ENCODE measurements at places on chromosomes 1 and 21. TPM values are rescaled to one million over a fixed set of nuclear protein-coding genes. Genes with fewer than 3 reads are reported as not detected.

GRCh38 chr1:87719658-87720057, 391.0 kb downstream of the LMO4 start:
- DNase-seq = no peak

DNA sequence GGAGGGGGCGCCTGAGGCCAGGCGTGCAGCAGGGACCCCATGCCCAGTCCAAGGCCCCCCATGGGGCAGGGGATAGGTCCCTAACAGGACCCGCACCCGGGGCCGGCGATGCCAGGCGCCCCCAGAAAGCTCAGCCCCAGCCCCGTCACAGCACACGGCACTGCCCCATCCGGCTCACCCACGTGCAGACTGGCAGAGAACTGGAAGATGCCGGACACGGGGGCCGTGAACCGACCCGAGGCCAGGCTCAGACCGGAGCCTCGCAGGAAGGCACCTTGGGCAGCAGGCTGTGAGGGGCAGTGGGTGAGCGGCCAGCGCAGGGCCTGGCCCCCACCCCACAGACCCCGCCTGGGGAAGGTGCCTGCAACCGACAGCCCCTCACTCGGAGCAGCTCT, 3.3 kb downstream of the C1QTNF12 start:
- DNase-seq = no peak

GRCh38 chr21:29005696-29006095, 13.0 kb upstream of the LTN1 start:
- DNase-seq = no peak

GRCh38 chr1:22101199-22101598, 41.7 kb downstream of the WNT4 start:
- no peak for DNase-seq

USH2A gene
- 1.3 TPM for total RNA-seq

DNA sequence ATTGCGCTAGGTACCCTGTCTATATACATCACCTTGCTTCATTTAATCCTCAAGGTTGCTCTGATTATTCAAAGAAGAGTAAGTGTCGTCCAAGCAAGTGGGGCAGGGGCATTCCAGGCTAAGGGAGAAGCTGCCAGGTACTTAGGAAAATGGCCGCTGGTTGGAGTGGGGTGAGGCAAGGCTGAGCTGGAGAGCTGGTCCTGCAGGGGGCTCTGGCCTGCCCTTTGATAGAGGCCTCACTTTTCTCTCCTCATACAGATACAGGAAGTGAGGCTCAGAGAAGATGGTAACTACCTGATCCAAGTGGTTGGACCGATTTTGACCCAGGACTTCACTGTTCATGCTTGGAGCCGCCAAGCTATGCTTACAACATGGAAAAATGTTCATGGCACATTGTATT, 86.9 kb upstream of the ZBTB40 start:
- no peak for DNase-seq

- no peak for DNase-seq
Measured at GRCh38 chr1:68429233-68429808, 20.4 kb downstream of the RPE65 start.

SLC6A17 gene
- not detected for total RNA-seq

OLIG2 gene
- not detected for total RNA-seq

GRCh38 chr1:177471244-177471643, 300.5 kb downstream of the BRINP2 start:
- DNase-seq = no peak

DNA sequence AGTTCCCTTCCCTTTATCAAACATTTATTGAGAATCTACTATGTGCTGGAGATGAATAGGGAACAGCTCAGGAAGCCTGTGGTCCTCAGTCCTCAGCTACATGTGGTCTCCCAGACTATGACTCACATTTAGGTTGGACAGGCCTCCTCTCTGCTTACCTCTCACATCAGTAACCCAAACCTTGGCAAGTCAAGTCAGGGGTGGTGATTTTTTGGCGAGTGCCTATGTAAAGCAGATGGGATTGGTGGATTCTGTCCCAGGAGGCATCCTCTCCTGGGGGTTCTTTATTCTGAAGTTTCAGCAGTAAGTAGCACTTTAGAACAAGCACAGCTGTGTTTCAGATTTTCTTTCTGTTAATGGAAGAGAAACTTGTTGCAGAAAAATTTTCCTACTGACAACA, 241.3 kb downstream of the PRDM2 start:
- no peak for DNase-seq

GRCh38 chr1:41348394-41348793, 12.8 kb upstream of the FOXO6 start:
- DNase-seq = no peak

DNA sequence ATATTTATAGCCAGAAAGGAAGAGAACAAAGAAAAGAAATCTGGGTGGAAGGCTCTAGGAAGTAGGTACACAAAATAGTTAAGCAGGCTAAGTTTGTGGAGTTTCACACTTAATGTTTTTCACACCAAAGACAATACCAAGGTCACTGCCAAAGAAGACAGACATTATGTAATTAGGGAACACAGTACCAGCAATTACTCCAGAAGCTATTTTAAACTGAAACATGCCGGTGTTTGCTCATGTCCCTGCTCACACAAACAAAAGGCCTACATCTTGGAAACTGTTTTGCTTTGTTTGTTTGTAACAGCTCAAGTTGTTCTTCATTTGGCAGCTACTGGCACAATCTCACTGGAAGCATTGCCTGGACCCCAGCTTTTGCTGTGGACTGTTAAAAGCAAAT, 88.5 kb upstream of the DAB1 start:
- no peak for DNase-seq

GRCh38 chr1:59985911-59986515, 59.4 kb upstream of the CYP2J2 start:
- DNase-seq = no peak

- no peak for DNase-seq
Measured at GRCh38 chr1:59243978-59244377, 52.9 kb upstream of the FGGY start.

PIK3R3 gene
- 22.6 TPM for total RNA-seq

DNA sequence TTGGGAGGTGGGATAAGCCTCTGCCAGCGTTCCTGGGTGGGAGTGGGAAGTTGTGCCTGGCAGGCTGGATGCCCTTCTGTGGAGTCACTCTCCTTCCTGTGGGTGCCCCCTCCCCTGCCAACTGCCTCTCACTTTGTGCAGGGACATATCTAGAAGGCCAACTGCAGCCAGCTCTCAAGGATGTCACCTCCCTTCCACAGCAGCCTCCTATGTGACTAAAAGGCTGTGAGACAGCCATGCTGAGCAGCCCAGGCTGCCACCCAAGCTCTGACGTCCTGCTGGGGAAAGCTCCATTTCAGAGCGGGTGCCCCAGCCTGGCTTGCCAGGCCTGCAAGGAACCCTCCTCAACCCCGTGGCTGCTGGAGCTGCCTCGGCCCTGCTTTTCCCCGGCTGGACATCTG, 19.6 kb upstream of the SLC26A9 start:
- no peak for DNase-seq

- DNase-seq = no peak
Measured at GRCh38 chr21:25637851-25638659, 1.0 kb upstream of the JAM2 start.

GRCh38 chr1:205037539-205037938, 5.5 kb upstream of the CNTN2 start:
- DNase-seq = no peak

DNA sequence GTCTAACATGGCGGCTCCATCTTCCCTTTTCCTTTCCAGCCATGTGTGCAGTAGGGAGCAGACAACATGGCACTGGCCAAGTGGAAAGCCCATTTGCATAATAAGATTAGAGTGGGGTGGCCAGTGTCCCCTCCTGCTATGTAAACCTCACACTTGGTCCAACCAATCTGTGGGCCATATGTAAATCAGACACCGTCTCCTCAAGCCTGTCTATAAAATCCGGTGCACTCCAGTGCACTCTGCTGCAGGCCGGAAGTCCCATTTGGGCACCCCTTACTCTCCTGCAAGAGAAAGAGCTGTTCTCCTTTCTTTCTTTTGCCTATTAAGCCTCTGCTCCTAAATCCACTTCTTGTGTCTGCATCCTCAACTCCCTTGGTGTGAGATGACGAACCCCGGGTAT, 44.1 kb downstream of the OLFML3 start:
- DNase-seq = no peak

GRCh38 chr1:199404191-199404590, 623.3 kb upstream of the NR5A2 start:
- no peak for DNase-seq

GRCh38 chr1:182702826-182703524, 18.6 kb upstream of the RGS8 start:
- no peak for DNase-seq

PRELP gene
- total RNA-seq = 27.1 TPM

DNA sequence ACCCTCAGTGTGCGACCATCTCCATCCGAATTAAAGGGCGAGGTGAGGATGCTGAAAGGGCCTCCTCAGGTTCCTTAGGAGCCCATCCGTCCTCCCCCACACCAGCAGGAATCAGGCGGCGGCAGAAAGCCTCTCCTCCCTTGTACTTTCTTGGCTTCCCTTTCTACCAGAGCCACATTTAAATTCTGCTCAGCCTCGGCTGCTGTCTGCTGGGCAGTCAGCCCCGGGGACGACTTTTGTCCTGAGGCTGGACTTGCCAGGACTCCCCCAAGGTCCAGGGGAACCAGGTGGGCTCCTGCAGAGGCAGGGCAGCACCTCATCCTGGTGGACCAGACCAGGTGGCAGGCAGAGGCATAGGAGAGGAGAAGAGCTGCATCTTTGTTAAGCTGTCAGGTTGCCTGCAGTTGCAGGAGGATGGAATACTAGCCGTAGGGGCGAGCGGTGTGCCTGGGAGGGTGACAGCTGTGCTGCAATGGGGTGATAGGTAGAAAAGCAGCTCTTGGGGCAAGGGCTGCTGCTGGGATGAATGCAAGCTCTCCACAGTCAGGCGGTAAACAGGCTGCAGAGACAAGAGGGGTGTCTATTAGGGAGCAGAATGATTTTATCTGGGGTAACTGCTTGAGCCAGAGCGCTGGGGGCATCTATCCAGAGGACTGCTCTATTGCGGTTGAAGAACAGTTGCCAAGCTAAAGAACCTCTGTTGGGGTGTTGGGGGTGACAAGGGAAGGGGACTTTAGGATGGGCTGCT, 46.2 kb upstream of the WASF2 start:
- no peak for DNase-seq

DNA sequence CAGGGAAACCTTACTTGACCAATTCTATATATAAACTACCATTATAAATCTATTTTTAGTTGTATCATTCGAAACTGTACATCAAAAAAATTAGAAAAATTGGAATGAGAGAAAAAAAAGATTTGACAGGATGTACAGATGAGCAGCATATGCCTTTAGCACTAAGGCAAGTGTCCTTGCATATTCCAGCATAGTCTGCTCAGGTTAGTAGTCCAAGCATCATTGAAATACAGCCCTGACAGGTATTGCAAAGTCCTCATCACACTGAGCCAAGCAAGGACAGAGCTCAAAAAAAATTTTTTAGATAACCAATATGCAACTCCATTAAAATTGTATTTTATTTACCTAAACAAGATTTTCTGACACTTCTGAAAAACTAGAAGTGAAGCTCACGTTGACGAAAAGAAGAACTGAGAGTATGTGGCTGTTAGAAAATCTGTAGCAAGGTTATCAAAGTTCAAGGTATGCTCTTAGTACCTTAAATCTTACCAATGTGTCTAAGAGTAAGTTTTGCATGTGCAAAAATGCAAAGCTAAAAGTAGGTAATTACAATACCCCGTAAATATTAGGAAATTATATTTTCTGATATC, 465.6 kb upstream of the ADGRL4 start:
- no peak for DNase-seq

DNA sequence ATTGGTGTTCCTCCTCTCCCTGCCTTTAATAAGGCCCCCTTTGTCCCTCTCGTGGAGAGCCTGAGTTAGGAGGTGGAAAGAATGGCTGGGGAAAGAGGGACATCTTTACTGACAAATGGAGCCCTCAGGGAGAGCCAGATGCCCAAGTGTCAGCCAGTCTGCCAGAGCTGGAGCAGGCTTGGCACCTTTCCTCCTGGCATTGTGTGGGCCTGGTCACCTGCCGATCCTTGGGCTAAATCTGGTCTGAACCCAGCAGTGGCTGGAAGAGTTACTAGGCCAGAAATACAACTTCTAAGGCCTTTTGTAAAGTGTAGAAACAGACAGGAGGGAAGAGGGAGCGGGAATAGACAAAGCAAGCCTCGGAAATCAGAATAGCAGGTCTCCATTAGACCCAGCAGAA, 24.9 kb downstream of the VANGL1 start:
- DNase-seq = no peak

DNA sequence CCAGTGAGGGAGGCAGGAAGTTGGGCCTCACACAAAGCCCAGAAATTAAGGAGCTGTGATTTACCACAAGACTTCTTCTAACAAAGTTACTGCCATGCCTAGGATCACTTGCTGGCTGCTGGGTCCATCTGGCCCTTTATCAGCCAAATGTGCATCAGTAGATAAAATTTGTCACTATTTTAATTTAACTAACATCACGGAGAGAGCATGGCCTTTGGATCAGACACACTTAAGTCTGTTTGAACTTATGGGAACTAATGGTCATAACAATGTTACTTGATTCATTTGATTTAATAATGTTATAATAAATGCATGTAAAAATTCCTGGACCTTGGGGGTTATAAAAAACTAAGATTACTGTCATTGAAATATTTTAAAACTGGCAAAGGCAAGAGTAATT, 67.2 kb upstream of the CCDC190 start:
- DNase-seq = no peak

CR1L gene
- total RNA-seq = not detected

CDC73 gene
- 48.6 TPM for total RNA-seq

LRP8 gene
- 1.2 TPM for total RNA-seq

APCS gene
- not detected for total RNA-seq

DNA sequence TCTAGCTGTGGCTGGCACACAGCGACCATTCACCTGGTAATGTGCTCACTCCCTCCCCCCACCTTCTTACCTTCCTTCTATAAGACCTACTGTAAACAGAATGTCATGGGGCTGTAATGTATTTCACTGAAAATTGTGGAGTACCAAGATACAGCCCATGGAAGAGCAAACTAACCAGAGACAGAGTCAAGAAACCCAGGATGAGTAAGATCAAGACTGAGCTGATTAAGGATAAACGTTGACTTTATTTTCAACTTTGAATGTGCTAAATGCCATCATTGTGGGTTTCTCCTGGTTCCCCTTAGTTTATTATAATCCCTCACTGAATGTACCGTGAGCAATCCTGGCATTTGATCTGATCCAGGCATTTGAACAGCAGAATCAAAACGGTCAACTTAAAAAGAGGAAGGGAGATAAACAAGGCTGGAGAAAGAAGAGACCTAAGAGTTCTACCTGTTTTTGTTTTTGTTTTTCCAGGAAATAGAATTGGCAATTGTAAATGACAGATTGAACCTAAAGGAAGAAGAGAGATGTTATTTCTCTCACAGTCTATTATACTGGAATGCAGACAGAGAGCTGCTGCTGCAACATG, 16.1 kb upstream of the ATP1B1 start:
- no peak for DNase-seq

DNA sequence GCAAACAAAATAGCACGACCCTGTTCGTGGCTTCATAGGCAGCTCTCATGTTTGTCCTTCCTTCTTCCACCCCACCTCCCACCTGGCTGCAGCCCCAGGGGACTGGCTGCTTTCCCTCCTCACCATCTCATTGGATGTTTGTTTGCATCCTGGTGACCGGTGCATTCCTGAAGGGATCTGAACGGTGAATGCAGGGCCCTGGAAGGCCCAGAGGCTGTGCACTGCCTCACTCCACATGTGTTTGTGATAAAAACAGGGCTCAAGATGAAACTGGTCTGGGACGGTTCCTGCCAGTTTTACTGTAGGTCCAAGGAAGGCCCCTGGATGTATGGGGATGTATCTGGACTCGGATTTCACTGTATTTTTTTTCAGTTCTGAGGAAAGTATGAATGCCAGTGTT, 42.8 kb downstream of the CNN3 start:
- DNase-seq = no peak

SMG5 gene
- total RNA-seq = 91.6 TPM

VWA5B1 gene
- total RNA-seq = not detected

GRCh38 chr1:58722967-58723366, 23.1 kb upstream of the MYSM1 start:
- DNase-seq = no peak

RCSD1 gene
- 41.6 TPM for total RNA-seq

Measured in Right ventricle myocardium inferior (tissue), 1 donor.